ENCODE measurements at places on chromosomes 13 and 19. TPM values are rescaled to one million over a fixed set of nuclear protein-coding genes. Genes with fewer than 3 reads are reported as not detected.

Gene PRODH2
- not detected for total RNA-seq

Gene ZNF813
- 7.3 TPM for total RNA-seq

Gene ZSCAN22
- 2.4 TPM for total RNA-seq

Gene PSMC4
- total RNA-seq, result 65.5 TPM

Gene OR7C1
- total RNA-seq, result not detected

Gene TINCR
- not detected for total RNA-seq

Gene NTF4
- not detected for total RNA-seq

Gene ZNF730
- total RNA-seq, result 0.54 TPM

Gene CD79A
- total RNA-seq, result 0.11 TPM

Gene TNFSF13B
- total RNA-seq, result 0.69 TPM

Gene GPR18
- not detected for total RNA-seq

Gene ZNF667
- total RNA-seq, result 2.1 TPM

Gene ZNF610
- 2.0 TPM for total RNA-seq

Gene ZNF90
- 0.33 TPM for total RNA-seq

Gene SYNGR4
- not detected for total RNA-seq

Gene CBLC
- not detected for total RNA-seq

Gene CYP2F1
- not detected for total RNA-seq

Gene MCEMP1
- total RNA-seq, result not detected

Gene TYROBP
- total RNA-seq, result not detected

Gene SSC5D
- total RNA-seq, result under 0.01 TPM

Gene PDX1
- total RNA-seq, result not detected

Gene DLL3
- 0.09 TPM for total RNA-seq

Gene OR4F17
- not detected for total RNA-seq

Gene ZIC2
- total RNA-seq, result 0.22 TPM

Gene COX6B2
- total RNA-seq, result not detected

Gene ZNF227
- 16.9 TPM for total RNA-seq

Gene ZNF829
- total RNA-seq, result 1.5 TPM

Gene KLK7
- not detected for total RNA-seq

Gene KIRREL2
- not detected for total RNA-seq

Gene SIGLEC9
- total RNA-seq, result 0.11 TPM

Gene ZNF432
- 5.4 TPM for total RNA-seq

Gene PCDH17
- total RNA-seq, result 4.0 TPM

Gene VSIG10L
- 0.09 TPM for total RNA-seq

Gene FAM216B
- not detected for total RNA-seq

Gene LILRA1
- not detected for total RNA-seq

Gene SLC6A16
- total RNA-seq, result 0.43 TPM

Gene MEDAG
- total RNA-seq, result 66.5 TPM

Gene RFPL4A
- 0.87 TPM for total RNA-seq

Gene IL11
- total RNA-seq, result not detected

Gene OR7E24
- not detected for total RNA-seq

Gene WDR83
- total RNA-seq, result 7.8 TPM

Gene ZNF578
- total RNA-seq, result 0.54 TPM

Gene DNMT1
- 14.4 TPM for total RNA-seq

Gene IGFL3
- total RNA-seq, result not detected

Gene LENG9
- 6.2 TPM for total RNA-seq

Gene F10
- under 0.01 TPM for total RNA-seq

Gene ZNF790
- total RNA-seq, result 10.3 TPM

Gene ATP8B3
- 0.52 TPM for total RNA-seq

Gene GJB2
- not detected for total RNA-seq

Gene SYNE4
- total RNA-seq, result not detected

Gene FREM2
- total RNA-seq, result not detected

Gene TBCB
- total RNA-seq, result 135 TPM

Gene SPTBN4
- total RNA-seq, result not detected

Gene CA11
- total RNA-seq, result 9.8 TPM

Measured in dermis lymphatic vessel endothelial cell (primary cell).